ENCODE measurements at places on chromosomes 1 and 21.
A peak's percentile ranks its signal among the peaks of the same experiment; 100 is the strongest.

DNA sequence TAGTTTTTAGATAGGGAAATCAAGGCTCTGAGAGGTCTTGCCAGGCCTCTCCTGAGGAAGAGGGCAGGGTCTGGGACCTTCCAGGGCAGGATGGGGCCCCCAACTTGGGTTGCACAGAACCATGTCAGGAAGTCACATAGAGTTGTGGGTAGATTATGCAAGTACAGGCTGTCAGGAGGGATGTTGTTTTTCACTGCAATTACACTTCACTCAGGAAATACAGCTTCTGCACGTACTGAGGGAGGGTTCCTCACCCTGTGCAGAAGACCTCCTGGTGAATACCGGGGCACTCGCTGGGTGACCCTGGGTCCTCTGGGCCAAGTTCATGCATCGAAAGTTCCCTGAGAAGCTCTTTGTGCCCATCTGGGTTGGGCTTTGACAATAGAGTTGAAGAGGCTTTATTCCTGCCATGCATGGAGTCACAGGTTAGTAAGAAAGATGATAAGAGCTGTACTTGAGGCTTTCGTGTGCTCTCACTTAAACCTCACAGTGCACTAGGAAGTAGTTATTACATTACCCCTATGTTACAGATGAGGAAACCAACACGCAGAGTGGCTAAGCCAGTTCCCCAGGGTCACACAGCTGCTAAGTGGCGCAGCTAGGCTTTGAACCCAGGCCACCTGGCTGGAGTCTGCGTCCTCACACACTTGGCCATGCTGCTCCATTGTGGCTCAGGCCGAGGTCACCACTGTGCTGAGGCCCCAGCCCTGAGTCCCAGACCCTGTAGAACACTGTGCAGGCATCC is 16.2 kb upstream of the TNFRSF1B start:
- DNase-seq, result no peak

GRCh38 chr21:43874085-43874805 is 9.2 kb downstream of the AGPAT3 start:
- DNase-seq, result no peak

GRCh38 chr1:5935026-5935425 is 57.2 kb downstream of the NPHP4 start:
- DNase-seq, result no peak

- DNase-seq, result no peak
Measured at GRCh38 chr1:183025782-183026774, 2.9 kb downstream of the LAMC1 start.

DNA sequence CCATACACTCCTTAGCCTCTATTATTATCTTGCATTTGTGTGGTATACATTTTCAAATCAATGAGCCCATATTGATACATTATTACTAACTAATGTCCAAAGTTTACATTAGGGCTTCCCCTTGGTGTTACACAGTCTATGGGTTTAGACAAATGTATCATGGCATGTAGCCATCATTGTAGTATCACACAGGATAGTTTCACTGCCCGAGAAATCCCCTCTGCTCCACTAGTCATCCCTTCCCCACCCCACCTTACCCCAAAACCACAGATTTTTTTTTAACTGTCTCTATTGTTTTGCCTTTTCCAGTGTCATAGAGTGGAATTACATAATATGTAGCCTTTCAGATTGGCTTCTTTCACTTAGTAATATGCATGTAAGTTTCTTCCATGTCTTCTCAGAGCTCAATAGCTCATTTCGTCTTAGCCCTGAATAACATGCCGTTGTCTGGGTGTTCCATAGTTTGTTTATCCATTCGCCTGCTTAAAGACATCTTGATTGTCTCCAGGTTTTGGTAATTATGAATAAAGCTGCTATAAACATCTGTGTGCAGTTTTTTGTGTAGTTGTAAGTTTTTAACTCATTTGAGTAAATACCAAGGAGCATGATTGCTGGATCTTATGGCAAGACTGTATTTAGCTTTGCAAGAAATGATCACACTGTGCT is 86.4 kb upstream of the LYST start:
- no peak for DNase-seq

- peak; percentile 38 for DNase-seq
Measured at GRCh38 chr1:17984583-17984982, 123.0 kb upstream of the IGSF21 start.

DNA sequence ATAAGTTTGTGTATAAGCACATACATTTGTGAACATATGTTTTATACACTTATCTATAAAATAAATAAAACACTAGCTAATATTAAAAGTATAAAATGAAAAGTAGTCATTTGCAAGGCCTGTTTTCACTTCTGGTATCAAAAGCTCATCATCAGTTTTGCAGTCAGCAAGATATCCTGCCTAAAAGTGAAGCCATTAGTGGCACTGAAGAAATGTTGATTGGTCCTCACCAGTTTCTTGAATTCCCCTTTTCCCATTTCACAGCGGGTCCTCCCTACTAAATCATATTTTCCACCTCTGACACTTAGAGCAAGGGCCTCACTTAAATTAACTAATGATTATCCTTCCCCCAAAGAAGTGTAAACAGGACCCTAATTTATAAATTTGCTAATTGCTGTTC is 6.7 kb downstream of the TBX15 start:
- no peak for DNase-seq

DNA sequence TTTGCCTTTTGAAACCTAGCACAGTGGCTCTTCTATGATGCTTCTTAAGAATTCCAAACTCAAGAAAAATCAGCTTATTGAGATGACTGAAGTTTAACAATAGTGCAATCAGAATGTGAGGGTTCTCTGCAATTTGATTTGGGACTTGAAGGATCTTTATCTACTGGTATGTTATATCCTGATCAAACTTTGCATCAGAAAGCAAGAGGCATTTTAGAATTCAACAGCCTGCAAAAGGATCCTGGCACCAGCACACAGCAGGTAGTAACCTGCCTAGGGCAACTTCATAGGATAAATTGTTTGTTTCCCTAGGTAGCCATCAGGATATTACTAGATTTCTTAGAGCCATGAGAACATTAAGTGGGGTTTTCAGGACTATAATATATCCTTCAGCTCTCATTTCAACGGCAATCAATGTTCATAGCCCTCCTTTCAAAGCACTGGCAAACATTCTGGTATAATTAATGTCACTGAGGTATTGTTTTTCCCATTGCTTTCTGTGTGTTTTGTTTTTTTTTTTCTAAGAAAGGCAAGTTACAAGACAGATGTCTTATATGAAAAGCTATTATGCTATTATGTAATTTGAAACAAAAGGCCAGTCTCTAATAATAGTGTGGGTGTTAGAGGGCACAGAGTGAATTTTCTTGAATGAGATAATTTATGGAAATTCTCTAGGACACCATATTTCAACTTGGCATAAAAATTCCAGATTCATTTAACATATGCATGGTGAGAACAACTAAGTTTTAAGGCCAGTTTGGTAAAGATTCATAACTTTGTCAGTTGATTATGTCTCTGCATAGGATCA is 34.5 kb downstream of the NTNG1 start:
- DNase-seq, result no peak

DNA sequence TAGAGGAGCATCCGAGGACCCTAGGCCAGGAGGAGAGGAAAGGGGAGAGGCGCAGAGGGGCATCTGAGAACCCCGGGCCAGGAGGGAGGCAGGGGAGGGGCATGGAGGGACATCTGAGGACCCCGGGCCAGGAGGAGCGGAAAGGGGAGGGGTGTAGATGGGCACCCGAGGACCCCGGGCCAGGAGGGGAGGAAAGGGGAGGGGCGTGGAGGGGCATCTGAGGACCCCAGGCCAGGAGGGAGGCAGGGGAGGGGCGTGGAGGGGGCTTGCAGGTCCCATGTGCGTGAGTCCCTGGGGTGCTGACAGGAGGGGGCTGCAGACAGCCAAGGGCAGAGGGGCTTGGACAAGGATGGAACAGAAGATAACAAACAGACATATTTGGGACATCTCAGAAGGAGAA is 190.0 kb upstream of the ARHGEF16 start:
- DNase-seq, result no peak

DNA sequence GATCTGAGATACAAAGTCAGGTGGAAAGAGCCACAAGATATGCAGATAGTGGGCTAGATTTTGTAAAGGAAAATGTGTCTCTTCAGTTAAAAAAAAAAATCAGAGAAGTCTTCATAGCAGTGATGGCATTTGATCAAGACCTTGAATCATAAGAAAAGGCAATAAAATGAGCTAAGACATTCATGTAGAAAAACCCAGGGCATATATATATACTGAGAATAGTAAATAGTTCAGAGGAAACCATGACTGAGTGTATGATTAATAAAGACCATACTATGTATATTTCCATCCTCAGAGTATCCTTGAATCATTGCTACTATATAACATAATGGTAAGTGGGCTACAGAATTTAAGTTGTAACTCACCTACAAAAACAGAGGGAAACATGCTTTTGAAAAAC is 321.7 kb upstream of the NR5A2 start:
- no peak for DNase-seq

GRCh38 chr1:92244376-92244775 is 26.7 kb downstream of the C1orf146 start:
- DNase-seq, result no peak

DNA sequence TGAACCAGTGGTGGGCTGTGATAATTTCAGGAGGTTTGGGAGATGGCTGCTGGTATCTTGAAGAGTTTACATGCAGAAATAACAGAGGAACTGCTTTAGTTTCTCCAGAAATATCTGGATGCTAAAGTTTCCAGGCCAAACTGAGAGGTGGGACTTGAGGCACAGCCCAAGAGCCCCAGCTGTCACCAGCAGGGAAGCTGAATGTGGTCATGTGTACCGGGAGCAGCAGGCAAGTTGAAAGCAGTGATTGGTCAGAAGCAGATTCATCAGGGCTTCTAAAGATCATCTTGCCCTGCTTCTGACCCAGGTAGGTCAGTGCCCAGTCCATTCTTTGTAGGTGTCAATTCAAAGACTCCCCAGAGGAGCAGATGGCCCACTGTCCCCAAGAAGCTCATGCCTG is 7.9 kb upstream of the RPTN start:
- DNase-seq, result no peak

GRCh38 chr1:77200806-77201205 is 18.4 kb downstream of the PIGK start:
- no peak for DNase-seq

GRCh38 chr21:42523941-42524340 is 10.3 kb downstream of the SLC37A1 start:
- peak; percentile 48 for DNase-seq

GRCh38 chr1:108862698-108863477 is 6.0 kb upstream of the AKNAD1 start:
- no peak for DNase-seq

DNA sequence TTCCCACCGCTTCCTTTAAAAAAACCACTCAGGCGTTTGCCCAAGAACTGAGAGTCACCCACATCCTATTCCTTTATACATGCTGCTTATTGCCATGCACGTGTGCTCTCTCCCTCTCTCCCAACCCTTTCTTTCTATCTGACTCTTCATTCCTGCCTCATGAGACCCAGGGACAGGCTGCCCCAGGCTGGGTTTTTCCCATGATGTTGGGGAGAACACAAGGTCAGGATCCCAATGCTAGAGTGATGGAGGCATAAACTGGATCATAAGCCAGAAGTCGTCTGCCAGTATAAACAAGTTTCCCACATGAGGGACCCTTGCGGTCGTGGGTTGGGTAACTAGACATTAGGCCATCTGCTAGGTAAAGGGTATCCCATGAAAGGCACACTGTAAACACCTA is 64.9 kb downstream of the CD2 start:
- DNase-seq, result no peak

DNA sequence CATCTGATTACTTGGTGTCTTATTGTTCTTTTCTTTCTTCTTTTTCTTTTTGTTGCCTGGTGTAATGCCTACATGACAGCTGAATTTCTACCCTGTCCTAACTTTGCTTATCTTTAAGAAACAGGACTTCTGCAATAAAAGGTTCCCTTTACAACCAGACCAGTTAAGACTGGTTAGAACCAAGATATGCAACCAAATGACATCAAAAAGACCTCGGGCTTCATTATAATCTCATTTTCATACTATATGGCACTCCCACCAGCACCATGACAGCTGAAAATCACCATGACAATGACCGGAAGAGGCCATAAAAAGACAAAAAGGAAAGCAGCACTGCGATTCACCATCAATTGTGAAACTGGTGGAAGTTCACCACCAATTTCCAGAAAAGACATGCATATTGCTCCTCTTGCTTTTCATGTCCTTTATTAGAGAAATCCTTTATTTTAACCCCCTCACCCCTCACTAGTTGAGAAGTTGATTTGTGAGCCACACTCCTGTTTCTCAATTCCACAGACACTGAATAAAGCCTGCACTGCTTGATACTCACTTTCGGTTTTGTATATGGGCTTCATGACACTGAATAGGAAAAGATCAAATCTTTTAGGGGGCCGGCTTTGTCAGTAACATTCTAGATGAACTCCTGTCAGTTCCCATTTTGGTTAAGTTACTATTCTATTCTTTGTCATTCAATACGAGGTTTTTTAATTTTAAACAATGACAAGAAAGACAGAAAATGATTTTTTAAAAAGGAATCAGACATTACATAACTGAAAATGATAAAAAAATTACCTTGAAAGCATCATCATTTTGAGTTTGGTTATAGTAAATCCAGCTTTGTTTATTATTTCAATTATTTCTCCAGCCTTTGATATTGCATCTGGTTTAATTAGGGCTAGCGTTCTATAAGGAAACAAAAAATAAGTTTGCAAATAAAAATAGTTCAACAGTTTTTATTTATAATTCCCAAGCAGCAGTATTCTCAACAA is 58.1 kb downstream of the NME7 start:
- DNase-seq, result no peak

GRCh38 chr1:52856026-52856425 is 13.5 kb downstream of the ZYG11A start:
- no peak for DNase-seq

- peak; percentile 54 for DNase-seq
Measured at GRCh38 chr1:174262349-174263241, 103.3 kb downstream of the RABGAP1L start.

- DNase-seq, result no peak
Measured at GRCh38 chr1:33424205-33424604, 6.7 kb downstream of the PHC2 start.

GRCh38 chr1:89826594-89826993 is 5.8 kb downstream of the LRRC8D start:
- no peak for DNase-seq

GRCh38 chr1:28246427-28246832 is 10.5 kb downstream of the ATP5IF1 start:
- peak; percentile 67 for DNase-seq

DNA sequence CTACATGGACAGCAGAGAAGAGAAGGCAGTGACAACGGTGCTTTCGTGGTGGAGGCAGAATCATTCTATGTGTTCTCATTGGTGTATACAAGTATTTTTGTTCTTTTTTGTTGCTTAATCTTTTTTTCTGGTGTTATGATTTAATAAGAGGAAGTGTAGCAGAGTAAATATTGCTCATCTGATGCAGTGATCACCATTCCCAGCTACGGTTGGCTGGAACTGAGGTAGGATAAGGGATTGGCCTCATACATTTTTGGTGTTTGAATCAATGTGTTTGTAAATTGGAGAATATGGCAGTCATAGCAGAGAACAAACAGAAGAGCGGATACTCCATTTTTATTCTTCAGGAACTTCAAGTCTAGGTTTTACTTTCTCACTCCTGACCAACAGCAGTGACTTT is 76.6 kb downstream of the UBE2U start:
- DNase-seq, result no peak

GRCh38 chr1:222250376-222250775 is 297.5 kb downstream of the HHIPL2 start:
- no peak for DNase-seq

- peak; percentile 40 for DNase-seq
Measured at GRCh38 chr1:39387452-39387851, 104.0 kb upstream of the BMP8A start.
